Neural progenitor cell (in vitro differentiated cells): ENCODE measurements at places on chromosomes 1 and 21.

DNA sequence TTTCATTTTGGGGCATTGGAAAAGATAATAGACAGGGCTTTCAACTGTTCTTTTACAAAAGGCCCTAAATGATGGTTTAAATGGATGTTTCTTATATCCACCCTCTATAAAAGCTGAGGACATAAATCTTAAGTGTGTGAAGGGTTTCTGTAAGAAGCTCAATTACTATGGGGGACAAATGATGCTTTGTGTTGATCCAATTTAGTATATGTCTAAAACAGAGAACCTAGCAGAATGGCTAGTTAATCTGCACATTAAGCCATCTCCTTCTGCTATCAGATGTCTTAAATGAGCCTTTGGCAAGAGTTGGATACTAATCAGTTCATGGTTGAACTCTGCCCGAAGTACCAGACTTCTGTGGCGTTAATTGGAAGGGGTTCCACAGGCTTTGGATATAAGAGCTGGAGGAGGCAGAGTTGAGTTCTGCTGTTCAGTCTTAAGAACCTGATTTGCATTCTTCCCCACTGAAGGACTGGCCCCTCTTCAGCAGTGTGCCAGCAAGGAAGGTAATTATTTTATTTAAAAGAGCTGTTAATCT is 43.1 kb downstream of the PTGFRN start:
- DNase-seq: no peak

DNA sequence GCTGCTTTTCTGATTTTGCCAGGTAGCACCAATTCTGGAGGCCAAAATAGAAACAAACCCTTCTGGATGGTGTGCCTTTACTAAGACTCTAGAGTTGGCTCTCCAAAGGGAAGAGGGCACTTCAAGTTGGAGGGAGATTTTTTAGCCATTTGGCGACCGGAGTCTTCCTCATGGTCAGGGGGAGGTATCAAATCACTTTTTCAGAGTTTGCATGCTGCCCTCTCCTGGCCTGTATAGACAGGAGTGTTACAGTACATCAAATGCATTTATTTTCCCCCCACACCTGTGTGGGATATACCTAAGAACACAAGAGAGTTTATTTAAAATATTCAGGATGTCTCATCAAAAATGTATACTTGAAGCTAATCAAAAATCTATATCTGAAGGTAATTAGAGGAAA is 3.2 kb downstream of the GREM2 start:
- DNase-seq: peak; percentile 42

GRCh38 chr1:37123276-37124115 is 89.2 kb upstream of the GRIK3 start:
- DNase-seq: peak; percentile 39

DNA sequence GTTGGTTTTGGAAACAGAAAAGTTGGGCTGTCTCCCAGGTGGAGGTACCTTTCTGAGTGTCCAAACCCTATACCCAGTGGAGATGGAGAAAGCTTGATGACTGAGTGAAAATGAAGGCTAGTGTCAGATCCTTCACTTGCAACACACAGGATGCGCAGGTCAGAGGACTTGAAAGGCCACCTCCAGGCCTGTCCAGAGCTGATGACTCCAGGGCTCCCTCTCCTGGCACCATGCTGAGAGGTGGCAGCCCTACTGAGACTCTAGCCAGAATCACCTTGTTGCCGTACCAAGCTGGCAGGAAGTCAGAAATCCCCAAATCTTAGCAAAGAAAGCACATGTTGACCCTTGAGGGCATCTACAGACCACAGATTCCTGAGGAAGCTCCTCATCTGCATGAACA is 16.4 kb downstream of the KNCN start:
- DNase-seq: no peak

GRCh38 chr1:45065083-45065482 is 53.0 kb downstream of the UROD start:
- DNase-seq: no peak

DNA sequence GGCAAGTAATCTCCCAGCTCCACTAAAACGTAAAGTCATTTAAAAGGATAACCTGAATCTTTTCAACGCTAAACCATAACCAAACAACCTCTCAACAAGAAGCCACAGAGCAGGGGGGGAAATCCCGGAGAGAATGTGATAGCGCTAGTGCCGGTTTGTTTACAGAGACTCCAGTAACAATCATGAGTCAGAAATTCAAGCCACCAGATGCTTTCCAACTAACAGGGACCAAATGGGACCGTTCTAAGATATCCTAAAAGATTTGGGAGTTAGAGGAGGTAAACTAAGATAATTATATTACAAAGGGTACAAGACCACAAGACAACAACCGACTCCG is 825 bp downstream of the DCAF8 start:
- DNase-seq: peak; percentile 56

DNA sequence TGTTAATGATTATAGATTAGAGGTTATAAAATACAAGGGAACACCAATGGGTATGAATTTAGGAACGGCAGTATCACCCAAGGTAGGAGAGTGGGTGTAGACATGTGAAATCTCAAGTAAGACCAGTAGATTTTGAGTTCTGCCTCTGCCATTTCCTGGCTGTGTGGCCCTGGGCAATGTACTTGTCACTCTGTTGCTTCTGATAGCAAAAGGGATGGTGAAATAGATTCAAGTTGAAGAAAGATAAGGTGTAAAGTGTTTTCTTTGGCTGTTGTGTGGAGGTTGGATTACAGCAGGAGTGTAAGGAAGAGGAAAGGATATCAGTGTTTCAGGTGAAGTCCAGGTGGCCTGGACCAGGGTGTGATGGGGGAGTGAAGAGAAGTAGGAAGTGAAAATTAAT is 64.3 kb downstream of the ADSS2 start:
- no peak for DNase-seq

GRCh38 chr1:20192364-20192763 is 6.0 kb upstream of the PLA2G2C start:
- DNase-seq: no peak

- DNase-seq: no peak
These were observed 65.6 kb upstream of the PLA2G4A start for GRCh38 chr1:186763107-186763506.

DNA sequence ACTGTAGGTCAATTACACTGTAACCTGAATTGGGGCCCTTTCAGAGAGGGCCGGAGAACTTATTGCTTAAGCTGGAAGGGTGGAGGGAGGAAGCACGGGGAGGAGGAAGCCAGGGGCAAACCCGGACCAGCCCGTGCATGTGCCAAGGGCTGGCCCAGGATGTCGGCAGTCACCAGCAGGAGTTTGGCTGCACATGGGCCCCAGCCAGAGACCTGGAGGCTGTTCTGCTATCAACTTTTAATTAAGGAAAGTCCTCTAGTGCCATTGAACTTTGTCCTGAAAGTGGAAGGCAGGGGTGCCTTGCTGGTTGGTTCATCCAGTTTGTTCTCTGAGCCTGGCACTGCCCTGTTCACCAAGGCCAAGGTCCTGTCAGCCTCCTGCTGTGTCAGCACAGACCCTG is 200.8 kb upstream of the VAMP3 start:
- DNase-seq: no peak

DNA sequence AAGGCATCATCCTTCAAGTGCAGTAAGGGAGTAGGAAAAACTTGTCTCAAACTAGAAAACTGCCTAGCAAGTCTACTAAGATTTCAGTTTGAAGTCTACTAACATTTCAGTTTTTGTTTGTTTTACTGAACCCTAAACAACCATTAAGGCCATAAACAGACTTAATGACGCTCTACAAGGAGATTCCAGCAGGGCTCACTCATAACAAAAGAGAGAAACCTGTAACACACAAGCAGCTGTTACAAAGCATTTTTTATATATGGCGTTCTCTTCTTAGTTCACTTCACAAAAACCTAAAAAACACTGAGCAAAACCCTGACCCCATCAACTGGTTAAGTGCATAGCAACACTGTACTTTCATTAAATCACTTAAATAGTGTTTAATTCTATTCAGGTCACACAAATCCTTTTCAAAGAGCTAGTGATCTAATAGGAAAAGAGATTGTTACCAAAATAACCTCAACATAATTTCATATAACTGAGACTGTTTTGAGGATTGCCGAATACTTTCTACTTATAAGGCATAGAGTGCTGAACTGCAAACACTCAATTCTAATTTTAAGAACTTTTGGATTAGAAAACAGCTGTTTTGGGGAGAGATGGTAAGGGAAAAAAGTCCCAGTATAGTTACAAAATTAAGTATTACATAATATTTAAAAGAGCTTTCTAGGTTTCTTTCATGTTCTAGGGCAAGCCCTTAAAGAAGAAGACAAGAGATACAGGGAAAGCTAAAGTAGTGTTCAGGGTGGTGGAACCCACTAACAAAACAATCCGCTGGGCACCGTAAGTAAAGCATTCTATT is 1.4 kb downstream of the B3GALNT2 start:
- DNase-seq: no peak

DNA sequence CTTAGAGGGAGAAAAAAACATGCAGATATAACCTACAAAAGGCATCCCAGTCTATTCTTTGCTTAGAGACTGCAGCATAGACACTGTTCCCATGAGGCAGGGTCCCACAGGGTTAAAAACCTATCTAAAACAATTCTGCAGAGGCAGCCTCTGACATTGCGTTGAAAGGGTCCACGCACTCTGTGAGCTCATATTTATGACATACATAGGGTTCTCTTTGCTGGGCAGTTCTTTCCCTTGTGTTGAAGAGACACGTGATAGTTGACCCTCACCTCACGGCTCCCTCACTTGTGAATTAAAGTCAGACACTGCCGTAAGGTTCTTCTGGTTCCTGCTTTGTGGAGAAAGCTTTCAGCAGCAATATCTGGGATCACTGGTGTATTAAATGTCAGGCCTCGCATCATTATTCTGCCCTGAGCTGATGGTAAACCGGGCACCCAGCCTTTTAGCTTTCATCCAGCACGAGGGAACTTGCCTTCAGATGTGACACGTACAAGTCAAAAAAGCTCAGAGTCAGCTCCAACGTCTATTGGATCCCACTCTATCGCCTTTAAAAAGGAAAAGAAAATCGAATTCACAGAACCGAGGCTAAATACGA is 52.8 kb upstream of the HNRNPU start:
- DNase-seq: no peak

DNA sequence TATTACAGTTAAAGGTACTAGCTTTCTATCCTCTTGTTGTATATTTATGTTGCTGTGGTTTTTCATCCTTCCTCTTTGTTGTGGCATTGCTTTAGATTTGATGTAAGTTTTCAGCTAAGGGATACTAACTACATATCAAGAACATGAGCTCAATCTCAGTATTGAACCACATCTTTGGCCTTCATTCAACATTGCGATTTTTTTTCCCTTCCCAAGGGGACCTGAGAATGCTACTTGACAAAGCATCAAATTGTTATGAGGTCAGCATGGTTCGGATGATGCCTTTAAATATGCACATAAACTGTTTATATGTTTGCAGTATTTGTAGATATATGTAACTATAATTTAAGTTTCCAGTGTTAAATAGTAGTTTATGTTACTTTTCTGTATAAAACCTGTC is 31.7 kb upstream of the GPR88 start:
- no peak for DNase-seq

- no peak for DNase-seq
These were observed 3.3 kb upstream of the KNCN start for GRCh38 chr1:46554597-46555381.

DNA sequence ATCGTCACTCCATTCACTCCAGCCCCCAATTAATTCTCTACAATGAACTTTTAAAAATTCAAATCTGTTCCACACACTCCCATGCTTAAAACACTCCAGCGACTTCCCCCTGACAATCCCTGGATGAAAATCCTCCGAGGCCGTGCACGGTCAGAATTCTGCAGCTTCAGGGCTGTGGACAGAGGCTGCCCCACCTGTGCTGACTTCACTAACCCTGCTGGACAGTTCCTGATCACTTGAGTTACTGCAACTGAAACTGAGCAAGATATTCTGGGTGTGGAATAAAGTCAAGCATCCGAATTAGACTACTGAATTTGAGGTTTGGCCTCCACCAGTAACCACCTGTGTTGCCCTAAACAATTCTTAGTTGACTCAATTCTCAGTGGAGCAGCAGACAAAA is 1.0 kb upstream of the JAK1 start:
- peak; percentile 16 for DNase-seq

- no peak for DNase-seq
These were observed 39.8 kb downstream of the MYSM1 start for GRCh38 chr1:58660105-58660504.

- no peak for DNase-seq
These were observed 1423.9 kb upstream of the PRMT6 start for GRCh38 chr1:105632342-105633196.

- no peak for DNase-seq
These were observed 7.7 kb downstream of the ZBTB21 start for GRCh38 chr21:42002421-42002958.

DNA sequence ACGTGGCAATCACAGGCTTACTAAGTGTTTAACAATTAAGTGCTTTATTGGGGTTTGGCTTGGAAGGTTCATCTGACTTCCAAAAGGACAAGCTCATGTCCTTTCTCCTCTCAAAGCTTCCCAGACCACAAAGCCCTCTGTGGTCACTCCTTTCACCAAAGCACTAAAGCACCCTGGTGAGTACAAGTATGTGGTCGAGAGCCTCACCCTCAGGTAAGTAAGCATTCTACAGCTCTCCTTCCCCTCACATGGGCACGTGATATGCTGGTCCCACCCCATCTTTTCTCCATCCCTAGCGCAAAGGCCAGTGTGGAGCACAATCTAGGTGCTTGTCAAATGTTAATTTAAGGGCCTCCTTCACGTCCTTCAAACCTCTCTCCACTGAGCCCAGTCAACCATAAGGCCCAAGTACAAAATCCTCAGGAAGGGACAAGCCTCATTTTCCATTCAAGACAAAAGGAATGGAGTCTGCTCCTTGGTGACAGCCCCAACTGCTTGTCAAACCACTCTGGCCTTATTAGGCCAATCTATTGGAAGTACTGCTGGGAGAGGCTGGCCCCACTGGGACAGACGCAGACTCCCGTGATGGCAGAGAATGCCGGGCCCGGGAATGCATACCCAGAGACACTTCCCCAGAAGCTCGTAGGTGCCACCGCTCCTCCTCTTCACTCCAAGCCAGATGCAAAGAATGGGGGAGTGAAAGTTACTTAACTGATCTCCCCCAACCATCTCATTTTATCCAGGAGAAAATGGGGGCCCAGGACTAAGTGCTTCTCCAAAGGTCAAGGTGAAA is 7.8 kb downstream of the STMN1 start:
- DNase-seq: no peak

- no peak for DNase-seq
These were observed 24.9 kb upstream of the GLIS1 start for GRCh38 chr1:53763911-53764310.

DNA sequence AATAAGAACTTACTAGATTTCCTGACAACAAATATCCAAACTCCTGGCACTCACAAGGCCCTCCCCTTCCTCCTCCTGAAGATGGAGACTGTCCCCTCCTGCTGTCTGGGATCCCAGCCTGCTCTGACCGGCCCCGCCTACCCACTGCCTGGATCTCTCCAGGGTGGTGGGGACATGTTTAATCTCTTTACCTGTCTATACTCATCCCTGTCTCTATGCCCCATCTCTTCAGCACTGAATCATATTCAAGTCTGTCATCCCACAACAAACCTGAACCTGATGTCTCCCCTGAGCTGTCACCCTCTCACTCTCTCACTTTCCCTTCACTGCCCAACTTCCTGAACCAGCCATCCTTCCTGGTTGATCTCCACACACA is 22.1 kb downstream of the MATN1 start:
- DNase-seq: no peak

GRCh38 chr21:44823179-44823660 is 5.4 kb upstream of the SUMO3 start:
- DNase-seq: no peak

- DNase-seq: no peak
These were observed 36.3 kb upstream of the AHCYL1 start for GRCh38 chr1:109948285-109948630.

GRCh38 chr1:205858141-205858961 is 8.4 kb upstream of the PM20D1 start:
- no peak for DNase-seq

- DNase-seq: no peak
These were observed 99.4 kb upstream of the ARHGEF16 start for GRCh38 chr1:3355089-3355488.

GRCh38 chr1:197783510-197783948 is 8.2 kb upstream of the DENND1B start:
- no peak for DNase-seq
